SW 1271 (cell line): ENCODE measurements at places on chromosomes 6 and 20.

DNA sequence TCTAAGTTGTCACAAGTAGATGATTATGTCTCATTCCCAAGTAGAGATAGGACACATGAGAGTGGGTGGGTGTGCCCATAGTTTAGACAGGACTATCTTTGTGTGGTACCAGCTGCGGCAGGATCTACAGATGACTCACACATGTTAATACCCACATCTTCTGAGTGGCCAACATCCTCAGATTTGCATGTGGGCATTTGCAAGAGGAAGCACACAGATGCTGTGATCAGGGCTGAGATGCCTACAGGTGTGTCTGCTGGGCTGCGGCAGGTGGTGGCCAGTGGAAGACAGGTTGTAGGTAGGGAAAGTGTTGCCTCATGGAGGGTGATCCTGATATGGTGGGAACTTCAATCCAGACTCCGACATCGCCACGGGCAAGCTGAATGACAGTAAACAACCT, 50.8 kb downstream of the UTRN start:
- no peak for DNase-seq

- no peak for DNase-seq
Observed at GRCh38 chr6:54195637-54196036, 84.4 kb downstream of the MLIP start.

DNA sequence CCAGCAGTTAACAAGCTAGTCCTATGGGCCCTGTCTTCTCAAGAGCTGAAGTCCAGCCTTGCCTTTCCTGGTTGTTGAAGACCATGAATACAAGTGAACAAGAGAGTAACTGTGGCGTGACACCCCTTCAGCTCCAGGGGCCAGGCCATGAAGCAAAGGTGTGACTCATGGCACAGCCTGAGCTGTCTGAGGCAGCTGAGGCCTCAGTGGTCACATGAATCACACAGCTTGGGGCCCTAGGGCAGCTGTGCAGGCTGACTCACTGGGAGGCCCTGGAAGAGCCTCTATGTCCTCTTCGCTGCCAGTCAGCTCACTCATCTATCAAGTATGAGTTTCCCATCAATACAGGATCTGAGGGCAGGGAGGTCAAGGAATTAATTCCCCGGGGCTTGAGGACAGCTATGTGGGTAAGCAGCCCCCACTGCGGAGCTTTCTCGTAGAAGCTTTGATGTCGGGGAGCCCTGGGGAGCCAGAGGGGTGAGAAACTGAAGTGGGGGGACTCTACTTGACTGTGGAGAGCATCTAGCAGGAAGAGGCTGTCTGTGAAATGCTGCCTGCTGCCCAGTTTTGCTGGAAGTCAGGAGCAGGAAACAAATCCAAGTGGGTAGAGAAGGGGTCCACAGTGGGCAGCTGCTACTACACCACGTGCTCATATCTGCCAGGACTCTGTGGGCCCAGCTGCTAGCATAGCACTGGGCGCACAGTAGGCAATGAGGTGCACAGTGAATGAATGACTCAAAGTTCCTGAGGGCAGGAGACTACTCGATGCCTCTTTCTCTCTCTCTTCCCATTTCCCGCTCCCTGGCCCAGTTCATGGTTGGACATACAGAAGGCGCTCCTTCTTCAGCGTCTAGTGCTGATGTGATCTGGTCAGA, 13.7 kb upstream of the FAM83C start:
- peak; percentile 100 for DNase-seq

GRCh38 chr6:109328629-109329028, 53.6 kb downstream of the CD164 start:
- no peak for DNase-seq

DNA sequence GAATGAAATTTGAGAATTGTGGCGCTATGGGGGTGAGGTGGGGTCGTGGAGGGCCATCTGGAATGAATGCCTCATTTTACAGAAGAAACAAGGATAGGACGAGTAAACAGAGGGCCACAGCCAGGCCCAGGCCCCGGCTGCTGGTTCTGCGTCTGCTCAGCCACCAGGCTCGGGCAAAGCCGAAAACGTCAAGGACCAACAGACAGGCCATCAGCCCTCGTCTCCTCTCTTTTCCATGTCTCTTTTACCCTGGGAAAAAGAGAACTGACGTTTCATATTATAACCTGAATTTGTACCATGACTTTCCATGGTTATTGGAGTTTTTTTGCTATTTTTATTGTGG, 212.4 kb upstream of the ARID1B start:
- no peak for DNase-seq

DNA sequence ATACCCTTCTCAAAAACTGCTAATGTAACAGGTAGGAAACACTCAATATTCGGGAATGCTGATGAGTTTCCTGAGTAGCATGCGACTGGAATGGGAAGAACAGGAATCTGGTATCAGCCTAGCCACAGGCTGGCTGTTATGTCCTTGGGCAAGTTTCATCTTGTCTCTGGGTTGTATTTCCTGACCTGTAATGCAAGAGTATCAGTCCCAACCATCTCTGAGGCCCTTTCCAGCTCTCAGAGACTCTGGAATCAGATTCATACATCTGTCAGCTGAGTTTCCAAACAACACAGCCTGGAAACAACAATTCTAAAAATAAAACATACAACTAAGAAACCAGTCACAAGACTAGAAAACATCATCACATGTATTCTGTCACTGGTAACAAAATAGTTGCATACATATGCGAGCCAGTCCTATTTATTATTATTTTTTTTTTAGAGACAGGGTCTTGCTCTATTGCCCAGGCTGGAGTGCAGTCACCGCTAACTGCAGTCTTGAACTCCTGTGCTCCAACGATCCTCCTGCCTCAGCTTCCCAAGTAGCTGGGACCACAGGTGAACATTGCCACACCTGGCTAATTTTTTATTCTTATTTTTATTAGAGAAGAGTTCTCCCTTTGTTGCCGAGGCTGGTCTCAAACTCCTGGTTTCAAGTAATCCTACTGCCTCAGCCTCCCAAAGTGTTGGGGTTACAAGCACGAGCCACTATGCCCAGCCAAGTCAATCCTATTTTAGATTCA, 16.7 kb upstream of the TFAP2A start:
- DNase-seq: no peak

DNA sequence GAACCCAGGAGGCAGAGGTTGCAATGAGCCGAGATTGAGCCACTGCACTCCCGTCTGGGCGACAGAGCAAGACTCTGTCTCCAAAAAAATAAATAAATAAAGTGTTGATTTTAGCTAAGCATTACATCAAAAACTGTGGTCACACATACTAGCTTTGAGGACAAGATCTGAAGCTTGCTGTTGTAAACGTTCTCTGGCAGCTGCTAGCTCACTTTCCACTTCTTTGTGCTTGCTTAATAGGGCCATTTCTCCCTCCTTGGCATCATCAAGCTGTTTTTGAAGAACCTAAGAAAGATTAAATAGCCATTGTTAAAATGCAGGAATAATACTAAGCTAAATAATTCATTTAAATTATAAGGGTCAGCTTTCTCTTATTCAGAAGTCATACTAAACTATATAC, 55.7 kb downstream of the FAM184A start:
- DNase-seq: no peak

DNA sequence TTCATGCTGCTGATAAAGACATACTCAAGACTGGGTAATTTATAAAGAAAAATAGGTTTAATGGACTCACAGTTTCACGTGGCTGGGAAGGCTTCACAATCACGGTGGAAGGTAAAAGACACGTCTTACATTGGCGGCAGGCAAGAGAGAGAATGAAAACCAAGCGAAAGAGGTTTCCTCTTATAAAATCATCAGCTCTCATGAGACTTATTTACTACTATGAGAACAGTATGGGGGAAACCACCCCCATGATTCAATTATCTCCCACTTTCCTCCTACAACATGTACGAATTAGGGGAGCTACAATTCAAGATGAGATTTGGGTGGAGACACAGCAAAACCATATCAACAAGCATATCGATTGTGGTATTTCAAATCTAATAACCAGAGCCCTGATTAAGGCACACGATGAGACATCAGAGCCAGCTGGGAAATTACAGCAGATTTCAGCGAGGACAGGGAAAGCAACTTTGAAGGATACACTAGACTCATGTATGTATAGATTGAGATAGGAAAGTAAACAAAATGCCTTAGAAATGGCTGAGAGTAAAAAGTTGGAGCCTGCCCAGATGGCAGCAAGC, 129.8 kb upstream of the GJE1 start:
- DNase-seq: no peak

DNA sequence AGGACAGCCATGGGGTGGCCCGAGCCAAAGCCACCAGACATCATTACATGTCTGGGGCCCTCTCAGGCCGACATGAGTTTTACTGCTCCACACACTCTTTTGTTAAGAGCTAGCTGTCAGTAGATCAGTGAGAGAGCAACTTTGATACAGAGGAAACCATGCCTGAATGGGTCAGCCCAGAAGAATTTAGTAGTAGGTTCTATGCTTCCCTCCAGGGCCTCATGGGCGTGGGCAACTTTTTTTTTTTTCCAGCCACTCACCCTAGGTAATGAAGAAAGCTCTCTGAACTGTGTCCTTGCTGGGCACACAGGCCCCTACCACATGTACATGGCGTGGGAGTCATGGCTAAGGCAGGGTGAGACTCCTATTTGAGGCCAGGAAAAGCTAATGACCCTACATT, 38.8 kb downstream of the HLA-F start:
- DNase-seq: no peak

GRCh38 chr6:69784595-69785377, 12.0 kb downstream of the LMBRD1 start:
- DNase-seq: no peak

- no peak for DNase-seq
Observed at GRCh38 chr6:16488813-16489212, 250.4 kb downstream of the GMPR start.

DNA sequence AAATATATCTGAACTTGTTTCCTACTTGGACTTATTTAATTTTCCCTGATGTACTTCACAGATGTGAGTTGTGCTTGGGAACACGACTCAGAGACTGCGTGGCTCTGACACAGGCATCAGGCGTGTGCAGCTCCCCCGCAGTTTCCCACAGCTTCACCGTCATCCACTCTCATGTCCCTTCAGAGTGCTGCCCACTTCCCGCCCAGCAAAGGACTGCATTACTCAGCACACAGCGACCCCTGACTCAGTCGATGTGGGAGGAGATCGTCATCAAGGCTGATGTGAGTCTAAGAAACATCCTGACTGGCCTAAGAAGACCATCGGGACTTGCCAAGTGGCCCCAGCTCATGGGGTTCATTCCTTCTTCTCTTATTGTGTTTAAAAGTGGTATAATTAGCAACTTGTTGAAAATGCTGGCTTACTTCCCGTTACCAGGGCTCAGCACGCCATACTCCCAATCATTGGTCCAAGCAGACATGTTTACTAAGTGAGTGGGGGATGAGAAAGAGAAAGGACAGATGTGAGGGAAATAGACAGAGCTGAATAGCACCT, 539.4 kb upstream of the JARID2 start:
- DNase-seq: no peak

DNA sequence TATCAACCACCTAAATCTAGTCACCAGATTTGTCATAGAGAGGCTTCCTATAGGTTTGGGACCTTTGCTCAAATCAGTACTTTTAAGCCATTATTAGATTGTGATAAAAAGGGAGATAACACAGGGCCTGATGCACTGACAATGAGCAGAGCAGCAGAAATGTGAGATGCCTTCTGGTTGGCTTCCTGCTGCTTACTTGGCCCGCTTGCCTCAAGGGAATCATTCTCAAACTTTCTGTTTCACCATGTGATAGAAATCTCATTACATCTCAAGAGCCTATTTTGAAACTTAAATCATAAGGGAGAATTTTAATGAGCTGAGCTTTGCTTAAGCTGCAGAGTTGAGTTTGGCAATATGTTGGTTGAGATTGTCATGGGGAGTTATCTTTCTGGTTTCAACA, 606.0 kb downstream of the DHX35 start:
- DNase-seq: no peak

DNA sequence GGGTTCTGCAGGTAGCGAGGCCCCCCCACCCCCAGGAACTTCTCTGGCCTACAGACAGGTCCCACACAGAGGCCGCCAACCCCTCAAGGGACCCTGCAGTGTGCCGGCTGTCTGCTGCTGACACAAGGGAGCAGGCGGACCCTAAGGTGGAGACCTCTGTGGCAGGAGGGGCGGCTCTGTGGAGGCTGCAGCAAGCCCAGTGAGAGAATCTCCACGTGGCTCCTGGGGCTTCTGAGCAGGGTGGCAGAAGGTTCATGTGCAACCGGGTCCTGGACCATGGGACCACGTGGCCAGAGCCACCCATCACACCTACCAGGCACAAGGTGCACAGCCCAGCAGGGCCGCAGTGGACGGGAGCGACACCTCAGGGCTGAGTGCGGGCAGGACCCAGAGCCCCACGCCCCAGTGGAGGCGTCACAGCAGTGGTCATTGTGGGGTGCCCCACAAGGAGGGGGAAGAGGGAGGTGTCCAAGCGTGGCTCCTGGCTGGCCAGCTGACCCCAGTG, 4.3 kb downstream of the ARFRP1 start:
- no peak for DNase-seq

DNA sequence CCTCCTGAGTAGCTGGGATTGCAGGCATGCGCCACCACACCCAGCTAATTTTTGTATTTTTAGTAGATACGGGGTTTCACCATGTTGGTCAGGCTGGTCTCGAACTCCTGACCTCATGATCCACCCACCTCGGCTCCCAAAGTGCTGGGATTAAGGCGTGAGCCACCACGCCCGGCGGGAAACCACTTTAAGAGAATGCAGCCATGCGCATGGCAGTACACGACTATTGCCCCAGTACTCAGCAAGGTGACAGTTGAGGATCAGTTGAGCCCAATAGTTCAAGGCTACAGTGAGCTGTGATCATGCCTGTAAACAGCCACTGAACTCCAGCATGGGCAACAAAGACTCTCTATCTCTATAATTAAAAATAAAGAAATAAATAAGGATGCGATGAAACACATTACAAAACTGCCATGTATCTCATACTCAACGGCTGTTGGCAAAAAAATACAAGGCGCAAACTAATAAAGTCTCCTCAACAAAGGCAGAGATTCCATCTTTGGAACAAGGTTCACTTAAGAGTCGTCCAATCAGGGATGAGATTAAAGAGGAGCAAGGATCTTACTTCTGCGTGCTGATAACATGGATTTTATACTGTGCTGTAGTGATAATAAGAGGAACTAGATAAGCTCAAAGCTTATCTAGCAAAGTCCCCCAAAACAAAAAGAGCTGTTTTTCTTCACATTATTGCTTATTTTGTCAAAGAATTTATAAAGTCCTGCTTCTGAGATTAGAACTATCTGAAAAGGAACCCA, 51.1 kb downstream of the STAU1 start:
- no peak for DNase-seq
